ENCODE measurements at places on chromosomes 3 and 15.

DNA sequence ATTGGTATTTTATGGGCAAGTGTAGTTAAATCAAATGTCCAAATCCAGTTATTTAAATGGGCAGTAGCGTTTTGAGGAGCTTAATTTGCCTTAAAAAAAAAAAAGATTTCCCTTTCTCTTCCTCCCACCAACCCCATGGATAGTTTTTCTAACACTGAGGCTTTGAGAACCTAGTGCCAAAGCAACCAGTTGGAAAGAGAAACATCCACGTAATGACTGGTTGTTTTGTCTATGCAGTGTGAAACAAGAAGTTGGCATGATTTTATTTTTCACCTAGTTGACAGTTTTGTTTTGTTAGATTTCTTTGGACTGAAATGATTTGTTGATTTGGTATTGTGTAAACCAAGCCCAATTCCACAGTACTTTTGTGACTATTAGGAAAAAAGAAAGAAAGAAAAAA, 170.0 kb downstream of the SOX2 start:
- DNase-seq: peak; percentile 5

GRCh38 chr3:146115619-146116018, 45.4 kb downstream of the PLOD2 start:
- DNase-seq: no peak

- DNase-seq: no peak
These were observed 74.7 kb downstream of the BTD start for GRCh38 chr3:15676259-15676658.

DNA sequence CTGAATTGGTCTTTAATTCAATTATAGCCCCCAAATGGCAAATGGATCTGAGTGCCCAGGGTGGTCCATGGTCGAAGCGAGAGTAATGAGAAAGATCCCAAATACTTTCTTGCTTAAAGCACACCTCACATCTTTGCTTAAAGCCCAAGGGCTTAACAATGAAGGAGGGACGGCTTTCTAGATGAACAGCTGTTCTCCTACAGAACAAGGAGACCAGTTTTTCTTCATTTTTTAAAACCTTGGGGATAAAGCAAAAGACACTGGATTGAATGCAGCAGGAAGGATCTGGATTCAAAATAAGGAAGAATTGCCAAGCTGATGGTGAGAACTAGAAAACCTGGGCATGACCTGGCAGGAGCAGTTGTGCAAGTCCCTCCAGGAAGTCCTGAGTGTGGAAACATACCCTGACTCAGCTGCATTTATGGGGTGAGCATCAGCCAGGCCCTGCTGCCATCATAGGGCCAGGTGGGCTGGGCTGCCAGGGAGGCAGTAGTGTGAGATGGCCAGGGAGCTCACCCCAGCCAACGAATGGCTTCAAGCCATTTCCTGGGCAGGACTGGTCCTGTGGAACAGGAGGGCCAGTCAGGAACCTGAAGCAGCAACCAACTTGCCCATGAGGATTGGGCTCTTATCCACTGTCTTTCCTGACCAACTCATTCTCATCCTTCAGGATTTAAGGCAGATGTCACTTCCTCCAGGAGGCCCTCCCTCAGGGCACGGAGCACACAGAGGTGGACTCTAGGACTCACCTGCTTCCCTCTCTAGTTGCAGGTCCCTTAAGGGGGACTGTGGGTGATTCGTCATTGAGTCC, 18.4 kb upstream of the RHCG start:
- no peak for DNase-seq

- DNase-seq: peak; percentile 49
These were observed 31.5 kb upstream of the ADCY5 start for GRCh38 chr3:123480428-123480827.

DNA sequence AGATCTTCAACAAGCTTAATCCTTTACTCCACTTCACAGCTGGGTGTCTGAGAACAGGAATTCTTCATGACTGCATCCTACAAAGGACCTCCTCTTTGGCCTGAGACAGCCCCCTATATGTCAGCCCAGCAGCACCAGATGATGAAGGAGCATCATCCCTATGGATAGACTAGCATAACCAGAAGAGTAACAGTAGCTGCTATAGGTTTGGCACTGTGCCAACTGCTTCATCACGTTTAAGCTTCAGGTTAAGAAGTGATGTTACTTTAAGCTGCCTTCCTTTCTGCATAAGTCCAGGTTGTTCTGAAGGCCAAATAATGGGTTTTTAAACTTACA, 50.6 kb downstream of the CMSS1 start:
- DNase-seq: peak; percentile 40

- no peak for DNase-seq
These were observed 8.5 kb downstream of the AMOTL2 start for GRCh38 chr3:134365766-134366065.

GRCh38 chr3:15032650-15033049, 32.5 kb downstream of the MRPS25 start:
- DNase-seq: no peak

GRCh38 chr3:193998123-193998448, 137.9 kb upstream of the HES1 start:
- no peak for DNase-seq

GRCh38 chr3:141410846-141411245, 42.5 kb downstream of the ZBTB38 start:
- DNase-seq: peak; percentile 54

DNA sequence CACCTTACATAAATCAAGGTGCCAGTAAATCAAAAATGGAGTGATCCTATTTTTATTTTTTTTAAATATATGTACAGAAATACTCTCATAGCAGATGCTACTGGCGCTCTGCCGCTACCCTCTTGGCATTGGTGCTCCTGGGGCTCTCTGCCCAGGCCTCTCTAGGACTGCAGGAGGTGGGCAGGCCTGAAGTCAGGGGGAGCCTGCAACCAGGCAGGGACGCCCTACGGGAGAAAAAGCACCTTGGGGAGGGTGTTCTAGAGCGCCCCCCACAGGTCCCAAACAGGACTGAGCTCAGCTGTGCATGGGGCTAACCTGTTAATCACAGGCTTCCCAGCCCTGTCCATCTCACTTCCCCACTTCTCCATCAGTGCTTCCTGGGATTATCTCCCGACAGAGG, 192.5 kb downstream of the SHQ1 start:
- DNase-seq: peak; percentile 8

- DNase-seq: no peak
These were observed 236.0 kb upstream of the ZNF717 start for GRCh38 chr3:76021376-76021775.

GRCh38 chr15:98147415-98147814, 186.9 kb downstream of the ARRDC4 start:
- DNase-seq: peak; percentile 2

DNA sequence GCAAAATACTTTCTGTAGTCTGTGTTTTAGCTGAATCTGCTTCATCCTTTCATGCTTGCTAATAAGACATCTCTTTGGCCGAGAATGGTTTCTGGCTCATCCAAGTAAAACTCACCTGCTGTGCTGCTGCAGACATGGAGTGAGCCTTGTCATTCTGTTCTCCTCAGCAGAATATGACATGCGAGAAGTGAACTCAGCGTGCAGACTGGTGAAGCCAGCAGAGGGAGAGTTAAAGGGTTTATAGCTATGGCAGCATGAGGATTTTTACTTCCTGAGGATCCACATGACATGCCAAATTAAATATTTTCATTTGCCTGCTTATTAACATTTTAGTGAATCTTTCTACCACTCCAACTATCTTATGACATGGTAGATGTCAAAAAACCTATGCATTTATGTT, 658.4 kb upstream of the NECTIN3 start:
- no peak for DNase-seq

Data from GM12865 (cell line).